B cell (primary cell): ENCODE measurements at places on chromosomes 2 and 18.
A peak's percentile ranks its signal among the peaks of the same experiment; 100 is the strongest.

DNA sequence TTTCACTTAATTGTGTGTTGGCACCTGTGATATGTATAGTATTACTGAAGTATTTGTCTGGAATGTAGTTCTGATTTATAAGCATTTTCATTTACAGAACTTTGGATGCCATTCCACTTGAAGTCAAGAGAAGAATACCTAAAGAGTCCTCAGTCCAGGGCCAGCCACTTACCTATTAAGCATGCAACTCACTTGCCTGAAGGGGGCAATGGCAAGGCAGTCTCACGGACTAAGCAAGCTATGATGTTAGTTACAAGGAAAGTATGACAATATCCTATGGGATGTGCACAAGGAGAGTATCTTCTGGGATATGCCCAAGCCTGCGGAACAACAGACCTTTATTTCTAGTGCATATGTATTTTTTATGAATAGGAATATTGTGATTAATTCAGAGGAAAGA, 369.4 kb upstream of the GCFC2 start:
- DNase-seq: no peak

DNA sequence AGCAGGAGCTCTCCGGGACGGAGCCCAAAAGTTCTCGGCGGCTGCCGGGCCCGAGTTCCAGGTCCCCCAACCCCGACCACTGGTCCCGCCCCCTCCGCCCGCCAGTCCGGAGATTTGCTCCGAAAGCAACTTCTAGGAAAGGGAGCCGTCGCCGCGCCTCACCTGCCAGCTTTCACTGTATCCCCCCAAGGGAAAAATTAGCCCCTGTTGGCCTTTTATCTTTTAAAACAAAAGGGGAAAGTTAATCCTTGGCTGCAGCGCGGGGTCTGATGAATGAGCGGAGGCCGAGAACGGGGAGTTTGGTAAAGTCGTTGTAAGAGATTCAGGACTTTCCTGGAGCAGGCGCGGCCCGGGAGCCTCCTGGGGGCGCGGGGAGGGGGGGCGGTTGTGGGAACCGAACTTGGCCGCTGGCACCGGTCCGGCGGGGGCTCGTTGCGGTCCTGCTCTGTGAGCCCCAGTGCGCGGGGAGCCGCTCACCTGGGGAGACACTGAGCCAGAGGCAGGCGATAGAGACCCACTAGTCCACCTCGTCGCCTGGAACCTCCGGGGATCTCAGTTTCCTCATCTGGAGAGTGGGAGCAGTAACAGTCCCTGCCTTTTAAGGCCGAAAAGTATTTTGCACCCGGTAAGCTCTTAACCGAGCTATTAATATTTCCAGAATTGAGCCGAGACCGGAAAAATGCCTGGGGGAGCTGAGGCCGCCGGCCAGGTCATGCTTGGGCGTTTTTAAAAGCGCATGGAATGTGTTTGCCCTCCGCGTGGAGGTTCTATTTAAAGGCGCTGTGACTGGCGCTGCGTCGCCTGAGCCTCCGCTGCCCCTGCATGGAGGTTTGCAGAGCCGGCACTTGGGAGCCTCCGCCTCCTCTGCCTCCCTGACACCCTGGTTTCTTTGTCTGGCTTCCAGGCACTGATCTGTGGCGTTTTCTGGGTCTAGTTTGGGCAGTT, 1.1 kb downstream of the EFHD1 start:
- peak; percentile 15 for DNase-seq

DNA sequence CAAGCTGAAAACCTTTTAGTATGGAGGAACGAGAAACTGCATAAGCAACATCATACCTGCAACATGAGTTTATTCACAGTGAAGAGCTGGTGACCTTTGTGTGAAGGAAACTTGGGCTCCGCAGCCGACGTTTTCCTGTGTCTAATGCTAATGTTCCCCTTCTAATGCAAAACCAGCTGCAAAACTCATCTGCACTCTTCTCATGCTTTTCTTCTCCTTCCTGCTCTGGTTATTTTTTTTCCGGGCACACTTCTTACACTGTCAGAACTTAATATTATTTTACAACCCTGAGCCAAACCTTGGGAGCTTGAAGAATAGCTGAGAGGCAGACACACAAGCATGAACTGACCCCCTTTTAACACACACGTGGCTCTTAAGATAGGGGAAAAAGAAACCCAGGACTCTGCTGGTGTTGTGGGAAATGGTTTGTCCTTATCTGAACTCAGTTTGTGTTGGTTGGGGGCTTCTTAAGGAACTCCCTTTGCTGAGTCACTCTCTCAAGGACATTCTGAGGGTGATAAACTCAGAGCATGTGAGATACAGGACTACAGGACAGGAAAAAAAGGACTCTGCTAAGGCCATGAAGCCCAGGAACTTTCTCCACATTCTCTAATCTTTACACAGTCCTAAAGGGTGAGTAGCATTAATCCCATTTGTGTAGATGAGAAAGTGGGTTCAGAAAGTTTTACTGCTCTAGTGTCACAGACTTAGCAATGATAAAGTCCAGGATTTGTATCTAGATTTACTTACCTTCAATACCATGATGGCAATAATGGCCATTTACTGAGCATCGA, 439.3 kb upstream of the TRIB2 start:
- no peak for DNase-seq

- DNase-seq: no peak
Measured at GRCh38 chr2:237572742-237573101, 6.3 kb downstream of the PRLH start.

GRCh38 chr18:2104620-2105462, 466.5 kb downstream of the METTL4 start:
- peak; percentile 44 for DNase-seq

- no peak for DNase-seq
Measured at GRCh38 chr2:109268916-109269315, 139.9 kb downstream of the SH3RF3 start.

GRCh38 chr2:219384083-219384713, 3.5 kb downstream of the DNPEP start:
- no peak for DNase-seq

- DNase-seq: no peak
Measured at GRCh38 chr2:174764280-174765255, at the start of gene CHRNA1. TSS of gene CHRNA1 (minus strand) at chr2:174764472. CDS start at chr2:174764394, 78 bp downstream.

GRCh38 chr18:68940754-68941153, 142.9 kb downstream of the CCDC102B start:
- no peak for DNase-seq

DNA sequence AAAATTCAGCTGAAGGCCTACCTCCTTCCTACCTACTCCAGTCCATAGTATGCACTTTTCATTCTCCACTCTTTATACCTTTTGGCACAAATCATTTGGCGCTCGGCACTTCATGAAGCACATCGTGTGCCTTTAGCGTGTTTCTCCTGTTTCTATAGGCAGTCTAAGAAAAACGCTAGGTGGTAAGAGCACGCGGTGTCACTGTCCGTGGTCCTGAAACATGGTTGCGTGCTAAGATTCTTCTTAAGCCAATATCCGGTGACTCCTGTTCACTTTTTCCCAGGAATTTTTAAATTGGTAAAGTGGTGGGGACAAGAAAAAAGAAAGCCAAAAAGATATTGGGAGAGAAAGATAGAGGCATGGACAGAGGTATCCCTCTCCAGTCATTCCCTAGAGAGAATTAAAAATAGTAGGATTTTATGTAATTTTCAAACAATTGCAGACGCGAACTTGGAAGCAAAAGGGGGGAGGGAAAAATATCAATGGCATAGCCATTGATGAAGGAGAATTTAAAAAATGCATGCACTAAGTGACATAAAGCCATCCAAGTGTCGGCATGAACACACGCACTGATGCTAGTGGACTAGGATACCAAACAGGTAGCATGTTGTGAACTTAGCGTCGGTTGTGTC, 1.4 kb upstream of the CTNNA2 start:
- no peak for DNase-seq

DNA sequence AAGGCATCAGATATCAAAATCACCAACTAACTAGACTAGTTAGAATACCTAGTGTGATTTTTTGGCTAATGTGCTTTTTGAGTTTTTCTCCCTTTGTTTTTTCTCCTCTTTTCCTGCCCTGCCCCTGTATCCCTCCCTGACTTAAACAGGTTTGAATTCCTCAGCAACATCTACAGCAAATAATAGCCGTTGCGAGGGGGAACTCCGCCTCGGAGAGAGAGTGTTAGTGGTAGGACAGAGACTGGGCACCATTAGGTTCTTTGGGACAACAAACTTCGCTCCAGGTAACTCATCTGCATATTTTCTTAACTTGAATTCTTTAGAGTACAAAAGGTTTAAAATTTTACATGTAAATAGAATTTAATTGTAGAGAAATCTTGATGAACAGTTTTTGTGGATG, 45.0 kb downstream of the CLIP4 start:
- DNase-seq: no peak

- peak; percentile 41 for DNase-seq
Measured at GRCh38 chr2:181680055-181680936, at the start of gene NEUROD1. TSS of gene NEUROD1 (minus strand) at chr2:181680517. CDS start at chr2:181678860, 1,657 bp downstream.

GRCh38 chr2:235770909-235771820, 277.3 kb downstream of the AGAP1 start:
- no peak for DNase-seq

DNA sequence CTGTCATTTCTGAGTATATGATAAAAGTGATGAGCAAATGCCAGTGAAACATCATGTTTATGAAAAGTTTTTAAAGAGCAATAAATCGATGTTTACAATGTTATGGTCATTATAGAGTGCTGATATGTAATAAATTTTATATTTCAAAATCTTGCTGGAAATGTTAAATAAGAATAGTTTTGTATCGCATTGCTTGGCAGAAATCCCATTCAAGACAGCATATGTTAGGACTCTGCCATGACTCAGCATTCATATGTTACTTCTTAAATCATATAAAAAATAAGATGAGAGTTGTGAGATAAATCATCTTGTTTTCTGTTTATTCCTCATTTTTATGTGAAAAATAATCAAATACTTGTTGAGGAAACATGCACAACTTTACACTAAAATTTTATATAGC, 949.9 kb upstream of the NRXN1 start:
- no peak for DNase-seq

- DNase-seq: no peak
Measured at GRCh38 chr2:153557211-153557610, 78.6 kb upstream of the RPRM start.

DNA sequence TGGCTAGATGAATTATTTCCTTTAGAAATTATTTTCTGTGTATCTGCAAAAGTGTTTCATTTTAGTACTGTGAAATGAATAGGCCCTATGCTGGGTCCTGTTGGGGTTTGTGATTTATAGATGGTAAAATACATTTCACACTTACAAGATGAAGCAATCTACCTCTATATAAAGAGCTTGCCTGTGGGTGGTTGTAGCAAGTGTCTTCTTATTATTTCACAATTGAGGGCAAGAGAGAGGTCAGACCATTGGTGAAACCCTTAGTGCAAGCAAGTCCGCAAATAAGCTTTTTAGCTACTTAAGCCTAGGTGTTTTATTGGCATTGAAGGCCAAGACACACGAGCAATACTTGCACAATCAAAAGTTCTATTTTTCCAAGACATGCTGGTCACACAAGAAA, 153.1 kb downstream of the FMNL2 start:
- DNase-seq: no peak

DNA sequence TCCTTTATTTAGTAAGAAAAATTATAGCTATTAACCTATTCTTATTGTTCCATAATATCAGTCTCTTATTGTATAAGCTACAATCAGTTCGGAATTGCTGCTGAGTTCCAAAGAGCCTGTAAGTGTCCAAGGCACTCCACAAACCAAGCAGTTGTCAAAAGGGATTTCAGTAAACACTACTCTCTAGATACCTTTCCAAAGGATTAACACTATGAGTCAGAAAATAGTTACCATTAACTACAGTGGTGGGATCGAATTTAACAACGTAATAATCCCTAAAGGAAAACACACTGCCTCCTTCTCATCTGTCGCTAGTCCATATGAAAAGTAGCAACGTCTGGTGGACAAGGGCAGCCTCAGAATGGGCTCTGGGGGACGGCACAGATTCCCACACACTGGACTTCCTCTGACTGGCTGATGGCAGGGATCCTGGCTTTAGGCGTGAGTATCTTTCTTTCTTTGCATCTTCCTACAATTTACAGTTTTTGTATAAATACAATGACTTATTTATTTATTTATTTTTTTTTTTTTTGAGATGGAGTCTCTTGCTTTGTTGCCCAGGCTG, 8.8 kb downstream of the TGFBRAP1 start:
- no peak for DNase-seq

GRCh38 chr2:68452158-68452900, 14.8 kb downstream of the FBXO48 start:
- DNase-seq: peak; percentile 13

GRCh38 chr2:209809256-209809655, 37.6 kb downstream of the UNC80 start:
- DNase-seq: no peak

GRCh38 chr2:126909366-126909765, 10.7 kb downstream of the TEX51 start:
- no peak for DNase-seq

- peak; percentile 24 for DNase-seq
Measured at GRCh38 chr2:46010925-46011490, 286.2 kb upstream of the EPAS1 start.

DNA sequence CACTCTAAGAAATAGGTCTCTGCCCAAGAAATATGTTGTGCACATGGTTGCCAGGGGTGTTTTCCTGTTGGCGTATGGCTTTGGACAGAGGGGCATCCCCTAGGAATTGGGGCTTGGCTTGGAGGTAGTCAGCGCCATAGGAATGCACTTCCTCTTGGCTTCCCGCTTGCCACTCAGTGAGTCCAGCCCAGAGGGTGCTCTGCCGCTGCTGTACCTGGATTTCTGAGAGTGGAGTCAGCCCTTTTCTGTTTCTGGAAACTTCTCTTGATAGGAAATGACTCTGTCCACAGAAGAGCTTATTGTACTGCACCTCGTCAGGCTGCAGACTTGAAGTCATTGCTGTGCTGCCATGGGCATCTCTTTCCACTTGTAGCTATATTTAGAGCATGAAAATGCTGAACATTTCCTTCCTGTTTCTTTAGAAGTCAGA, 116.7 kb upstream of the MGAT5 start:
- no peak for DNase-seq

- no peak for DNase-seq
Measured at GRCh38 chr2:190637281-190637734, 11.6 kb upstream of the NAB1 start.

DNA sequence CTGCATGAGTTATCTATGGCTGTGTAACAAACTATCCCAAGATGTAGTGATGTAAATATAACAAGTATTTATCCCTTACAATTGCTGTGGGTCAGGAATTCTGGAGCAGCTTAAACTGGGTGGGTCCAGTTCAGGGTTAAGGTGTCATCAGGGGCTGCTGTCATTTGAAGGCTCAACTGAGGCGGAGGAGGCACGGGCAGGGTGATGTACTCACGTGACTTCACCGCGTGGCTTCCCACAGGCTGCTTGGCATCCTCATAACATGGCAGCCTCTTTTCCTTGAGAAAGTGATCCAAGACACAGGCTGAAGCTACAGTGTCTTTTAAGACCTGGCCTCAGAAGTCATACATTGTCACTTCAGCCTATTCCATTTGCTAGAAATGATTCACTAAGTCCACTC, 125.8 kb downstream of the PTGR3 start:
- DNase-seq: no peak

DNA sequence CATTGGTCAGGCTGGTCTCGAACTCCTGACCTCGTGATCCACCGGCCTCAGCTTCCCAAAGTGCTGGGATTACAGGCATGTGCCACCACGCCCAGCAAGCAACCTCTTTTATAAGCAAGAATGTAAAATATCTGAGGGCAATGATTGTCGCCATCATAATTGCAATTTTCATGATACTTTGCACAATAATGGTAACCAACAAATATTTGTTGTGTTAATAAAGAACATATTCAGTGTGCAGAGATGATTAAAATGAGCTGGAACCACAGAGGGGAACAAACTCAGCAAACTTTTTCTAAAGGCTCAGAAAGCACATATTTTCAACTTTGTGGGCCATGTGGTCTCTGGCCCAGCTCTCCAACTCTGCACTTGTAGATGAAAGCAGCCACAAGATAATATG, 115.2 kb upstream of the SIX2 start:
- DNase-seq: no peak
